Immature natural killer cell (primary cell): ENCODE measurements at places on chromosomes 6 and 20.

DNA sequence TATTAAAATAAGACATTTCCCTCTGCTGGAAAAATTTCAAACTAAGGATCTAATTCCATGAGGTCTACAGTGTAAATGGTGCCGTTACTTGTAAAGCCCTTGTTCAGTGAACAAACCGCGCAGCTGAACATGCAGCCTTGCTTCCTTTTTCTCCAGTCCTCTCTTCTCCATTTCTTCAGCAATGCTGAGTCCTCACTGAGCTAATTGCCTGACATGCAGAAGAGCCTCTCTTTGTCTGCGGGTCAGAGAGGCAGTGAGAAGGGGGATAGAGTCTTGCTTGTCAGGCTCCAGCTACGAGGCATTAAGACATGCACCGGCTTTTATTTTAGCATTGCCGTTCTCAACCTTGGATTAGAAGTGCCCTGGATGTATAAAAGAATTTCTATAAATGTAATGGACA, 25.7 kb downstream of the ZDHHC14 start:
- no peak for DNase-seq

- DNase-seq, result no peak
Observed at GRCh38 chr6:49549691-49550491, 577 bp upstream of the C6orf141 start.

GRCh38 chr6:157069585-157069984, 253.7 kb downstream of the TMEM242 start:
- DNase-seq, result no peak

DNA sequence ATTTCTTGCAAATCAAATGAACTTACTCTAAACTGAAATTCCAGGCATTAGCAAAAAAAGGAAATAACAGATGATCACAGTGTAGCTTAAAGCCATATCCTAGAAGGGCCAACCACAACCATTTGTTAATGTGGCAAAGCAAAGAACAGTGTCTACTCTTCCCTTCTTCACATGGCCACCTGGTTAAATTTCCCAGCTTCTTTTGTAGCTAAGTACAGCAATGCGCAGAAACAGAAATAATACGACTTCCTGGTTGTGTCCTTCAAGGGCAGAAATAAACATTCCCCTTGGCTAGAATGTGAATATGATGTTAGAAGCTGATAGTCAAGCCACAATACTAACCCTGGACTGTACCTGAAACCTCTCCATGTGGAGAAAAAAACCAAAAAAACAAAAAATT, 9.6 kb downstream of the SNX3 start:
- DNase-seq, result no peak

DNA sequence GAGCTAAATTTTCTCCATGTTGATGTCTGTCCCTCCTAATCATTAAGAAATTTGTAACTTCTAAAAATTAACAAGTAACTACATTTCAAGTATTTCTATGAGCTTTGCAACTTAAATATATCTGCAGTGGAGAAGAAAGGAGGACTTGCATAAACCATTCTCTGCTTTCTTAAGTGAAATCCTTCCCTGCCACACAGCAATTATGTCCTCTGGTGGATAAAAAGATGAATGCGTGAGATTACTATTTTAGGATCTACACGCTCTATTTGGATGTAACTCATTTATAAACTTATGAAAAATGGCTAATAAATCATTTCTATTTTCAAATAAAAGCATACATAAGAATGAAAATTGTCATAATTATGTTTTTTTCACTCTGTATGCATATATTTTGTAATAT, 338.0 kb upstream of the PTCHD4 start:
- no peak for DNase-seq
